ENCODE measurements at places on chromosomes 12 and 14.
A peak's percentile ranks its signal among the peaks of the same experiment; 100 is the strongest.

DNA sequence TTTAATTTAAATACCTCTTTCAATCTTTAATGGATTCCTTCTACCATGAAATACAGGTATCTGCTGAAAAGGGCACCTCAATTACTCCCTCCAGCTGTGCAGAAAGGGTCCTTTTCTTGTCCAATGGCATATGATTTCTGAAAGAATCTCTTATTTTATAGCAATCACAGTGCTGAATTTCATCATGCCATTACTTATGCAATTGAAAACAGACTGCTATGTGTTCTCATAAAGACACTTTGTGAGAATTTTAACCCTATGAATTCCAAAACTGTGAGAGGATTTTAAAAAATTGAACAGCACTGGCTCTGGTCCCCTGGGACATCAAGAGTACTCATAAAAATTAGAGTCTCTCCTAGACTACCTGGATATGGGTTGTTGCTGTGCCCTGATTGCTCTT, 45.9 kb upstream of the CNOT2 start:
- peak; percentile 69 for DNase-seq

GRCh38 chr12:104319918-104320626, 16.5 kb downstream of the EID3 start:
- no peak for DNase-seq

DNA sequence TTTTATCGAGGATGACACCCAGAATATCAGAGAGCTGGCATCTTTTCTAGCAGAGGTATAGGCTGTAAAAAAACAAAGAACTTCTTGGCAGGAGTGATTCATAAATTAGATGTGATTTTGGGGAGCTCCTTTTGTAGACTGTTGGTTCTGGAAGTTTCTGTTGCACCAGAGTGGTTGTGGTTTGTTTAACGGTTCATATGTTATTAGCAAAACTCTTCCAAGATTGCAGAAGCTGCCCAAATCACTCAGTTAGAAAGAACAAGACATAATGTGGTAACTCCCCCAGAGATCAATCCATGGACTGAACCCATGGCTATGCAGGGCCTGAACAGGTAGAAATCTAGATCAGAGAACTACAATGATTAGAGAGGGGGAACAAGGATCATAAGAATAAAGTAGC, 6.7 kb upstream of the RNASE10 start:
- peak; percentile 17 for DNase-seq

GRCh38 chr14:24441904-24442239, 704 bp downstream of the SDR39U1 start:
- peak; percentile 81 for DNase-seq

DNA sequence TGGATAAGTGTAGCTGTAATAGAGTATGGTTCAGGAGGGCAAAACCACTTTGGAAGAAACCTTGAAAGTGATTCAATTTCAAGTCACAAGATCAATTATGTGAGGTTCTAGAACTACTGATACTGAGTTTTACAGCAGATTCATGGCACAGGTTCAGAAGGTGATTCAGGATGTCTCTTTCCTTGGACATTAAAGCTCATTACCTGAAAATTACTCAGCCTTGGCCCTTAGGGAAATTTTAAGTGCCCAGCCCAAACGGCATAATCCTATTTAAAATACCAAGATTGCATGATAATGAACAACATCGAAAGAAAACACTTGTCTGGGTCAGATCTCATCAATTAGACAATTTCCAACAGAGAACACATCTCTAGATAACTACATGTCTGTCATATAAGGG, 70.2 kb upstream of the SLC38A2 start:
- no peak for DNase-seq

DNA sequence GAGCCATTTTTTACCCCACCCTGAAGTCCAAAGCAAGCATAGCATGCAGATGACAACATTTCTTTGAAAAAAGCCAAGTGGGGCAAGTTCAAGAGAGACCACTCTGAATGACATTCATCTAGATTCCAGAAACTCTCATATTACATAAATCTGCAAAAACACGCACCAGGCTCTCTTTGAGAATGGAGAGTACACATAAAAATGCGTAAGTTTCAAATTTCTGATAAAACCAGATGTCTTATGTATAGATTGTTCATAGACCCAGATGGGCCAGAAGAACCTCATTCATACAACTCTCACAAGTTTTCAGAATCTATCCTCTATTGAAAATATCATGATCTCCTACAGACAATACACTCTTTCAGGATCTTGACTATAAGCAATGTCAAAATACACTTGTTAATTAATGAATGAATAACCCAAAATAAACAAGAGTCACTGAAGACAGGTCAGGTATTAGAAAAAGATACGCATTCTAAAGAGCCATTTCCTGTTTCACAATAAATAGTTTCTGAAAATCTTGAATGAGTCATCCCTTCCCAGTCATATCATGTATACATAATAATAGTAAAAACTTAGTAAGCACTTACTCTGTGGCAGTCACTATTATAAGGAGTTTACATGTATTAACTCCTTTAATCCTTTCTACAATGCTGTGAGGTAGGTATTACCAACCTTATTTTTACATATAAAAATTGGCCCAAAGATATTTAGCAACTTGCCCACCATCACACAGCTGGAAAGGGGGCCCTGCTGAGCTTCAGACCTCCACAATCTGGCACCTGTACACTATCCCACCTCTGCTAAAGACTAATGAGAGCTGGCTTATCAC, 72.0 kb downstream of the PPP2R5E start:
- peak; percentile 25 for DNase-seq
